Ecto neural progenitor cell (in vitro differentiated cells): ENCODE measurements at places on chromosomes 16 and 17.

DNA sequence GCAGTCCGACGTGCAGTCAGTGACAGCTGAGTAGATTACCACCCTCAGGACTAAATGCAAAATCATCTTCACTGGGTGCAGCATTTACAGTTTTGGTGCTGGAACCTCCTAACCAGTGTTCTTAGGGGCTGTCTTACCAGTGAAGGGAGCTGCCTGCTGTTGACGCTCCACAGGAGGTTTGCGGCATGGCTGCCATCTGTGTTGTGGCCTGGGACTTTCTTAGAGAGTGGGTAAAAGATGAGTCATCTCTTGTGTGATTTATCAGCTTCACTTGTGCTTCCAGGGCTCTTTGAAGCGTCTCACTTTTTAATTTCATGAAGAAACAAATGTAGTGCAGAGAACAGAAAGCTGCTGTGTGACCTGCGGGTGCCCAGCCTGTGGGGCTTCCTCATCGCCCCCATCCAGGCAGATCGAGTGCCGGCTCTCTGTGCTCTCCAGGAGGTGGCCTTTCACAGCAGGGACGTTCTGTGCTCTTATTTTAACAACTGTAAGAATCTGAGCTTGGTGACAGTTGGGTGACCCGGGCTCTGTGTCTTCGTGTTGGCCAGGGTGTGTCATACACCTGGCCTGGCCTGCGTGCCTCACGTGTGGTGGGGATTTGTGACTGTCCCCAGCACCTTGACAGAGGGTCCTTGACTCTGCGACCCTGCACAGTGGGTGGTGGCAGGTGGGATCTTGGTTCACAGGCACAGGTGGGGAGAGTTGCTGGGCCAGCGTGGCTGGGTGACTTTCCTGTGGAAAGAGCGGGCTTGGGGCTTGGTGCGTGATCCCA is 24.3 kb upstream of the ZNF750 start:
- no peak for DNase-seq

DNA sequence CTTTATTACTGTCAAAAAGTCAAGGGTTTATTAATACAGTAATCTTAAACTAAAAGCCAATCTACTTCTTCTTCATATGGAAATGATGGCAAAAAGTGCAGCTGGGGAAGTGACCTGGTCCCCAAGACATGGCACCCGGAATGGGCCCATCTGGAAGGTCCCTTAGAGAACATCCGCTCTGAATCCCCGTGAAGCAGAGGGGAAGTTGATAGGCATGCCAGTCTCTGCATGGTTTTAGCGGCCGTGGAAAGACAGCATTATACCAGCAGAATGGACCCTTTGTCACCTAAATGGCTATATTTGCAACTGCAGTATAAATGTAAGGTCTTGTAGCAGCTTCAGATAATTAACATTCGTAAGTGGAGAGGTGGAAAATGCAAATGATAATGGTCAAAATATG is 32.4 kb downstream of the COTL1 start:
- no peak for DNase-seq

DNA sequence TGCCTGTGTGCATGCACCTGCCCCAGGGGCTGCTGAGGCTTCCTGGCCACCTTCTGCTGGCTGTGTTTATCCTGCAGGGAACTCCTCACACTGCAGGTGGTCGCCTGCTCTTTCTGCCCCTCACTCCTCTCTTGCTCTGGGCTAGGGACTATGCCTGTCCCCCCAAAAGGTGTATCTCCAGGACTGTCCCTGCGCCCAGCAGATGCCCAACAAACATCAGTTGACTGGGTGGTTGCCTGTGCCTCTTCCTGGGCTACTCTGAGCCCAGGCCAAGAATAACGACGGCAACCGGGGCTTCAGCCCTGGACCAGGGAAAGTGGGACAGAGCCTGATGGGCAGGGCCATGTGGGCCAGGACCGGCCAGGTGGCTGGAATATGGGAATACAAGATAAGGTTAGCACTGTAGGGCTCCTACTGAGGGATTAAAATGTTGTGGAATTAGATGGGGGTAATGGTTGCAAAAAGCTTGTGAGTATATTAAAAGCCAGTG is 55.4 kb downstream of the VAC14 start:
- DNase-seq, result no peak

DNA sequence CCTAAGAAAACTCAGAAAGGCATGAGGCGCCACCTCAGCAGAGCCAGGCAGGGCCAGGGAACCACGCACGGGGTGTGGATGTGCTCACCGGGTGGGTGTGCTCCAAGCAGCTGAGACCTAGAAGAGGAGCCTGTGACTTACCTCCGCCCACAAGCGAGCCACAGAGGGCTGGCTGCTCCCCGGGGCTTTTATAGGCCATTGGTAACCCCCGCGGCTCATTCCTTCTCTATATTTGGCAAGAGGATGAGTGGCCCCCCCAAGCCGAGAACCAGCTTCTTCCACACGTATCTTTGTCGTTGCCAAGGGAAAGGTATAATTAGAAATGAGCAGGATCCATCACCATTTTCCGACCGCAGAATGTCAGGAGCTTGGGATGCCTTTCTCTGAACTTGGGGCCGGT is at the start of gene MYH3:
MYH3 (minus strand) TSS at position 162 of the 400 bp plus-strand sequence. CDS start 2,245 bp downstream, outside the sequence.
- no peak for DNase-seq

DNA sequence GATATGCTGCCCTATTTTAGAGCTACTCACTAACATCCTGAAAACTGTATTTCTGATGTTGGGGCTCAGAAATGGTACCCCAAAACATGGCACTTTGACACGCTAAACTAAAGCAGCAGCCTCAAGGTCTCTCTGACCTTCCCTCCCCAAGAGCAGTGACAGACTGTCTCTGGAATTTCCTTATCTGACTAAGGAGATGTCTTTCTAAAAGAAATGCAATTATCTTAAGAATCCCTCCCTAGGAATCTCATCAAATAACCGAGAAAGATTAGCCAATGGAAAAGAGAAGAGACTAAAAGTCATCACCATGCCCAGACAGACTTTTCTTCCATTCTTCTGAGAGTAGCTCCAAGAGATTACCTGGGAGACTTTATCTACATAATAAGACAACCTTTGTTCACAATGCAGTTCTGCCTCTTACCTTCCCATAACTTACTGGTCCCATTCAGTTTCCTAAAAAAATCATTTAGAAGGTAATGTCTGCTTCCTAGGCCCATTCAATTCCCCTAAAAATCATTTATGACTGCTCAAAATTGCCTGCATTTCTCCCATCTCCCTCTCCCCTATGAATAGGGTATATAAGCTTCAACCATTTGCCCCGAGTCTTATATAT is 123.9 kb downstream of the CPPED1 start:
- no peak for DNase-seq

- no peak for DNase-seq
Observed at GRCh38 chr16:12515746-12516145, 287.9 kb downstream of the CPPED1 start.

DNA sequence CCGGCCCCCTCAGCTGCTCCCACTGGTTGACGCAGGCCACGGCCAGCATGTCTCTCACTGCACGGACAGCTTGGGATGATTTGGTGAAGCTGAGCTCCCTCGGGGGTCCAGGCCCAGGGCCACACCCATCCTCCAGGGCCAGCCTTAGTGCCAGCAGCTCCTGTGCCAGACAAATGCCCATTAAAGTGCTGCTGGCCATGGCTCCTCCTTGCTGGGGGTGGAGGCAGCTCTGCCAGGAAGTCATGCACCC is 2.5 kb downstream of the TRIM47 start:
- DNase-seq, result no peak

GRCh38 chr17:49817993-49818392 is 29.5 kb downstream of the KAT7 start:
- no peak for DNase-seq

- DNase-seq, result no peak
Observed at GRCh38 chr16:8708536-8708935, 34.1 kb downstream of the ABAT start.

DNA sequence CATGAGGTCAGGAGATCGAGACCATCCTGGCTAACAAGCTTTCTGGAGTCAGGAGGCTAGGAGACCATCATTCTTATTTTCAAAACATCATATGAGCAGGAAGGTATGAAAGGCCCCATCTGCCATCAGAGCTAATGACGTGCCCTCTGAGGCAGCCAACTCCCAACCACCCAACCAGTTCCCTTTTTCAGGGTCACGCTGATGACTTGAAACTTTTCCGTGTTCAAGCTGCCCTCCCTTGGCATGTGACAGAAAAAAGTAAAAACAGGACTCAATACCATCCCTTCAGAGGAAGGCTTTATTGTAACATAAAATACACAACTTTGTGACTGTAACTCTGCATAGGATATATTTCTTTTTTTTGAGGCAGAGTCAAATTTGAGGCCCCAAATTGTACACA is 4.6 kb upstream of the GHDC start:
- DNase-seq, result no peak

DNA sequence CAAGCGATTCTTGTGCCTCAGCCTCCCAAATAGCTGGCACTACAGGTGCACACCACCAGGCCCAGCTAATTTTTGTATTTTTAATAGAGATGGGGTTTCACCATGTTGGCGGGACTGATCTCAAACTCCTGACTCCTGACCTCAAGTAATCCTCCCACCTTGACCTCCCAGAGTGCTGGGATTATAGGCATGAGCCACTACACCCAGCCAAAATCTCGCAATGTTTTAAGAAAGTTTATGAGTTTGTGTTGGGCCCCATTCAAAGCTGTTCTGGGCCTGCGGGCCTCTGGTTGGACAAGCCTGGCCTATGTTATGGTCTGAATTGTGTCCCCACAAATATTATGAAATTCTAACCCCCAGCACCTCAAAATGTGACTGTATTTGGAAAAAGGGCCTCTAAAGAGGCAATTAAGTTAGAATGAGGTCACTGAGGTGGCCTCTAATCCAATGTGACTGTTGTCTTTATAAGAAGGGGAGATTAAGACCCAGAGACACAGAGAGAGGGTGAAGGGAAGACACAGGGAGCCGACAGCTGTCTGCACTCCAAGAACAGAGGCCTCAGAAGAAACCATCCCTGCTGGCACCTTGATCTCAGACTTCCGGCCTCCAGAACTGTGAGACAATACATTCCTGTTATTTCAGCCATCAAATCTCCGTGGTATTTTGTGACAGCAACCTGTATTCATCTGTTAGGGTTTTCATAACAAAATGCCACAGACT is 469.9 kb downstream of the HS3ST4 start:
- no peak for DNase-seq

DNA sequence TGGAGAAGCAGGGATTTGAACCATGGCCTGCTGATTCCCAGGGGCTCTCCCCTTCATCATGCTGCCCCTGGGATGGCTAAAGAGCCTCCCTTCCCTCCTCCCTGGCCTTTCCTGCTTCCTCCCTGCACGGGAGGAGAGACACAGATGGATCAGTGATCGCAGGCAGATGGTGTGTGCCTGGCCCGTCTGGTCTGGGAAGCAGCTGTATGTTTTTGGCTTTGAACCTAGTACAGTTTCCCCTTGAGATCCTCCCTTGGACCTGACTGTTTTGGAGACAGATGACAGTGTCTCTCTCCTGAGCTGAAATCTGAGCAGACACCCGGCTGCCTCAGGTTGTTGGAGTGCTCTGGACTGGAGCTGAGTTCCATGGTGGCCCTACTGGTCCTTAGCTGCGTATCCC is 29.0 kb upstream of the ATP2C2 start:
- DNase-seq, result no peak

- no peak for DNase-seq
Observed at GRCh38 chr17:4657678-4658077, 16.2 kb upstream of the ALOX15 start.

GRCh38 chr16:88428616-88429386 is 24.3 kb upstream of the ZFPM1 start:
- DNase-seq, result no peak

DNA sequence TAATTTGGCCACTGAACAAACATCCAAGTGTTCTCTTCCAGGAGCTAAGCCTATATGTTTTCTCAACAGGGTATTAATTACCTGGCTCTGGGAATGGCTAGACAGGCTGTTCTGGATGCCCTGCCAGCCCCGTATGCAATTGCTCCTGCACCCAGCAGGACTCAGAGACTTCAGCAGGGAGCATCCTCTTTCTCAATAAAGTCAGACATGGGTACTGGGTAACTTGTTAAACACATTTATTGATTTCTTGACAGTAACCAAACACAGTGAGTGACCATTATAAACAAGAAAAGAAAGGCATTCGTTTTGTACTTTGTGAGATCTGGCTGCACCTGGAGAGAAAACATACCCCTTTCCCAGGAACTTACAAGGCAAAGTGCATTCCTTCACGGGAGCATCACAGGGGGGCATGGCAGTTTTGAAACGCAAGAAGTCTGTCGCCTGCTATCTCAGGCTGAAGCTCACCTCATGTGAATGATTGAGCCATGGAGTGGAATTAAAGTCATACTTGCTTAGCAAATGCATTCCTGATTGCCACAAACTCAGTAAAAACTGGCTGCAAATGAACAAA is 369.8 kb downstream of the UTP18 start:
- no peak for DNase-seq

DNA sequence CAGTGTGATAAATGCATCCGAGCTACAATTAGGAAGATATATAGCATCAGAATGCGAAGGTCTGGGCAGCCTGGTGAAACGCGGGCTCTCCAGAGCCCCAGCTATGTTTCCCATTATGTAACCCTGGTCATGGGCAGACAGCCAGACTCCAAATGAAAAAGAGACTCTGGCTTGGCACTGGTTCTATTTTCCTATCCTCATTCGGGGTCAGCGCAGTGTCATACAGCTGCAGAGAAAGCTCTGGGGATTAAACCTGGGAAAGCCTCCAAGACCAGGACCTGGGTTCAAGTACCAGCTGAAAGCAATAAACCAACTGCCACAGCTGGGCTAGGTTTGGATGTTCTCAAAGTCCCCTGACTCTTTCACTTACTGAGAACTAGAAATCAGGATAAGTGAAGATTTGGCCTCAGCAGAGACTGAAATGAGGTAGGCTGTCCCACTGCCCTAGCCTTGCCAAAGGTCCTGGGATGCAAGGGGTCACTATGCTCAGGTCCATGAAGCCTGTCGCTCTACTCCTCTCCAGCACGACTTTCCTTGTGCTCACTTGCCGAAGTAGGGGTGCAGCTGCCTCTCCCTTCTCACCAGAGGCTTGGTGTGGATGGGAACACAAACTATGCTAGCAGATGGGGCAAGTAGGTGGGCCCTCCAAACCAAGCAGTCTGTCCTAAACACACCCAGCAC is 123.8 kb downstream of the SMG6 start:
- no peak for DNase-seq

GRCh38 chr17:59641799-59642484 is 22.2 kb downstream of the CLTC start:
- DNase-seq, result no peak

GRCh38 chr16:67872631-67873434 is at the start of gene EDC4:
EDC4 (plus strand) TSS chr16:67873052; CDS start chr16:67873262, 210 bp downstream.
- peak; percentile 84 for DNase-seq

DNA sequence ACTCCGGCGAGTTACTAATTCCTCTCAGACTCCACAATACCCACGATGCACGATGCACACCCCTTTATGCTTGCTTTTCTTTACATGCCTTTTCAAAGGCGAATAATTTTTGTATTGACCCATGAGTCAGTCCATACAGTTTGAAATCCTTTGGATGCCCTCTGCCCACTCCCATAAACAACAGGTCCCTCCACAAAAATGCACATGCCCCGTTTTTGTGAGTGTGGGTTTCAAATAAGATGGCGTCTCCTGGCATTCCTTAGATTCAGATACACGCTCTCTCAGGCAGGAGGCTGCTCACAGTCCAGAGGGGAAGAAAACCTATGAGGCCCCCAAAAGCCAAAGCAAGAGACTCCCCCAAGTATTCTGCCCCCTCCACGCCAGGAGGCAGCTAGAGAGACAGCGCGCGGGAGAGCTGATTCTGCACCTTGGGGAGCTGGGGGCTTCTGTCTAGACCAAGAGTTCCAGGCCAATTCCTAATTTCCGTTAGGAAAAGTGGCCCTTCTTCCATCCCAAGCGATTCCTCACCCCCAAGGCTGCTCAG is 19.6 kb upstream of the HOXB9 start:
- DNase-seq, result no peak

GRCh38 chr16:54411544-54411943 is 125.0 kb upstream of the IRX3 start:
- no peak for DNase-seq
